ENCODE measurements at places on chromosomes 7 and 10. TPM values are rescaled to one million over a fixed set of nuclear protein-coding genes. Genes with fewer than 3 reads are reported as not detected.

The HYAL4 gene
- total RNA-seq = 0.49 TPM

The CYP2E1 gene
- under 0.01 TPM for total RNA-seq

The PAXIP1 gene
- 8.1 TPM for total RNA-seq

The CCL26 gene
- total RNA-seq = not detected

The FAM131B gene
- total RNA-seq = 0.54 TPM

The UCN3 gene
- total RNA-seq = not detected

The NPFFR1 gene
- total RNA-seq = not detected

The PRF1 gene
- total RNA-seq = not detected

The CALML5 gene
- total RNA-seq = not detected

The PITX3 gene
- total RNA-seq = not detected

The ENTPD1 gene
- 3.5 TPM for total RNA-seq

The LIPF gene
- not detected for total RNA-seq

The DOCK1 gene
- total RNA-seq = 40.0 TPM

The TRIM50 gene
- total RNA-seq = not detected

The LLCFC1 gene
- not detected for total RNA-seq

Measured in mammary microvascular endothelial cell (primary cell).